Brain microvascular endothelial cell (primary cell): ENCODE measurements at places on chromosomes 1 and 21.

DNA sequence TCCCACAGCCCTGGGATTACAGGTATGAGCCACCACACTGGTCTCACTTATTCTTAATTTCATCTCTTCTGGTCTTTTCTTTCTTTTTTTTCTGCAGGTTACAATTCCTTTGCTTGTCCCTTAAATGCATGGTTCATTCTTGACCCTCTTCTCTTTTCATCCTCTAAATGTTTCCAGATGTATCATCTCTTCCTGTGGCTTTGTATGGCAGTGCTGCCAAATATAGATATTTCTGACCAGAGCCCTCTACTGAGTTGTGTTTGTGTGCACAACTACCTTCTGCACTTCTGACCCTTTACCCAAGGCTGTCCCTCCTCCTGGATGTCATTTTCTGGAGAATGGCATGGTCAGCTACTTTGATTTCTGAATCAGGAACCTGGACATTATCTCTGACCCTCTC is 32.5 kb downstream of the OLFML3 start:
- DNase-seq: no peak

DNA sequence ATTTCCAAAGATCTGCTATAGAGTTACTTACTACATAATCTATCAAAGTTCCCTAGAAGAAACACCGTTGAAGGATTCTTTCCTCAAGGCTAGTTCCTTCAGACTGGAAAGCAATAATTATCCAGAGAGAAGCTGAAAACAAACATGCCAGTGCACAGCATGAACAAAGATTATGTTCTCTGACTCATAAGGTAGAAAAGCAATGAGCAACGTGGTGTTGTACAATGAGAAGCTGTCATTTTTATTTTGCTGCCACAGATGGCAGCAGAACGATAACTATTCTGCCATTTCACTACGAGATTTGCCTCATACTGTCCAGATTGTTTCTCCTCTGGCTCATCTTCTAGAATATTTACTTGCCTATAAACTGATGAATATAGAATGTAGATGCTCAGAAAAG is 10.7 kb downstream of the EXTL2 start:
- peak; percentile 68 for DNase-seq

GRCh38 chr1:156471496-156472490 is 28.8 kb downstream of the MEF2D start:
- no peak for DNase-seq

DNA sequence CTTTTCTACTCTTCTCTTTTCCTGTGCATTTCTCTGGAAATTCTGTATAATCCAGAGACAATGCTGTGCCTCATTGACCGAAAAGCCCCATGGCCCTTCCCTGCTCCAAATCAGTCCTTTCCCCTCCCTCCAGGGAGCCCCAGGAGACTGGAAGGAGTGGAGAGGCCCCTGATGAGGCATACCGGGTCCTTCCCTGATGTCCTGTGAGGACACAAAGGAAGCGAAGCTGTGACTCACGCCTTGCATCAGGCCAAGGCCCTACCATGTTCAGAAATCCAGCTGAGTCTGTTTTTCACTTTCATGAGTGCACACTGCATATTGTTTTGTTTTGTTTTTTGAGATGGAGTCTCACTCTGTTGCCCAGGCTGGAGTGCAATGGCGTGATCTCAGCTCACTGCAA is 38.7 kb upstream of the BECN2 start:
- DNase-seq: peak; percentile 72

DNA sequence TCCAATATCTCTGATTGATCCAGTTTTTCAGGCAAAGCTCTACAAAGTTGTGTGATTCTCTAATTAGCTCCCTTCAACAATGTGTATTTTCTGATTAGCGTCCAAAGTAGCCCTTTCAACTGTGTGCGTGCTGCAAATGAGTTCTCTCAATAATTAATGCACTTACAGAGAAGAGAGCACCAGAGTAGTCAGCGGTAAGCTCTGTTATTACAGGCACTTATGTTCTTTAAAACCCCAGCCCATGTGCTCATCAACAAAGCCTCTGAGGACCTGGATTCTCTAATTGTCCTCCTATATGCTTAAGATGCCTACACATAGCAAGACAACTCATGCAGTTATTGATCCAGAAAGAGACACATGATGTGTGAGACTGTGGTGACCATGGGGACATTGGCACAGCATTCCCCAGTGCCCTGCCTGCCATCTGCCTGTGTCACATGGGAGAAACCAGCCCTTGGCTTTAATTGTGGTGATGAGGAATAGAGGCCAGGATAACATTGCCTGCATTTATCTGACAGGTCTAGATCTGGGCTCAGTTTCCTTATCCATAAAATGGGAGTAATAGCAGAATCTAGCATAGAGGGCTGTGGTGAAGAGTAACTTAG is 151.7 kb downstream of the PCP4 start:
- DNase-seq: no peak

DNA sequence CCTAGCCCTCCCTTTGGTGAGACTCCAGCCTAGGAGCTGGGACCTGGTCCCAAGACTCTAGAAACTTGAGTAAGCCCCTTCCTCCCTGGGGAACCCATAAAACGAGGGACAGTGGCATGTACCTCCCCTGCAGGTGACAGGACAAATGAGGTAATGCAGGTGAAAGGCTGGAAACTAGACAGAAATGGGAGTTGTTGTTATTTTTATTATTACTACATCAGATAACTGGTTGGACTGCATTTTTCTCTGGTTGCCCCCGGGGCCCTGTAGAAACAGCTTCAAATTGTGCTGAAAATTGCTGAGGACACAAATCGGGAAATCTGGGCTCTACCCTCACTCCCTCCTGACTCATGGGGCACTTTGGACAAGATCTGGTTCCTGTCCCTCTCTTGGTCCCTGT is 132.3 kb upstream of the WNT4 start:
- DNase-seq: no peak

DNA sequence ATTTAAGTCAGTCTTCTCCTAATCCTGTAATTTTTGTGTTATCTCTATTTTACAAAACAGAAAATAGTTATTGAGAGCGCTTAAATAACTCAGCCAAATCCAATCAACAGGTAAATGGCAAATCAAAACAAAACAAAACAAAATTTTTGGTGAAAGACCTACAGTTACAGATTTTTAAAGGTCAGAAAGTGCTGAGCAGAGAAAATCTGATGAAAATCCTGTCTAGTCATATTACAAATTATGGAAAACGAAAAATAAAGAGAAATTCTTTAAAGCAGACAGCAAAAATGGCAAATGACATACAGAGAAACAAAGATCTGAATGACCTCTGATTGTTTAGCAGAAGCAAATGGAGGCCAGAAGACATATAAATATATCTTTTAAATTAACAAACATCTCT is 482.4 kb downstream of the PCP4 start:
- no peak for DNase-seq

- no peak for DNase-seq
These were observed 47.7 kb upstream of the HP1BP3 start for GRCh38 chr1:20834780-20835179.

- DNase-seq: no peak
These were observed 5.3 kb upstream of the DPH5 start for GRCh38 chr1:101030881-101031280.

DNA sequence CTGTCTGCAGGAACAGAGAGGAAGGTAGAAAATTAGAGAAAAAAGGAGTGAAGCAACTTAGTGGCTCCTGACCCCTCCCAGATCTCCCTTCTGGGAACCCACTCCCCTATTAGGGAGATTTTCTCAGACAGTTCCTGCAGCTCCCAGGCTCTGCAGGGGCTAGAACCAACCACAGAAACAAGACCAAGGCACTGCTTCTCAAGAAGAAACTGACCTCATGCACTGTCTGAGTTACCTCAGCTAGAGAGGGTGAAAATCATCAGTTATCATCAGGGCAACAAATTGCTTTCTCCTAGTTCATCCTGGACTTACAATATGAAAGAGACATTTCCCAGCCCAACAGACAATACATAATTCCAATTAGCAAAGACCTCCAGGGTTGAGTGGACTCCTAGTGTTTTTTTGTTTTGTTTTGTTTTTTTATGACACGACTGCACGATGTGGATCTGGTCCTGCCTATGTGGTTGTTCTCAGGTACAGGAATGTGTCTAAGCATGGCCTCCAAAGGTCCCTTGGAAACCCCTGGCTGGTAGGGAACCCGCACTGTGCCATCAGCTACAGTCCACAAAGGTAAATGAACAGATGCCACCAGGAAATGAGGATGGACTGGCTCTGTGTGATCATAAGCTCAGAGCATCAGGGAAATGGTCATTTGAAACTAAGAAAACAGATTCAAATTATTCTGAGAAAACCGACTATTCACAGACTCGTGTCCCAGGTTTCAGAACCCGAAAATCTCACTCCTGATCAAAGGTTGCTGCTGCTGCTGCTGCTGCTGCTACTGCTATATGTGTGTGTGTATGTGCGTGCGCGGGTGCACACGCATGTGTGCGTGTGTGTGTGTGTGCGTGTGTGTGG is 65.3 kb downstream of the LAMC2 start:
- no peak for DNase-seq

- no peak for DNase-seq
These were observed 127.7 kb upstream of the AJAP1 start for GRCh38 chr1:4526747-4527146.

GRCh38 chr1:156920233-156921052 is at the start of gene LRRC71:
TSS of gene LRRC71 (plus strand) at chr1:156920632. CDS start at chr1:156920804, 172 bp downstream.
- DNase-seq: peak; percentile 56

GRCh38 chr1:222791006-222791710 is 23.7 kb upstream of the DISP1 start:
- peak; percentile 54 for DNase-seq

- DNase-seq: no peak
These were observed 8.8 kb upstream of the REN start for GRCh38 chr1:204174958-204175357.

DNA sequence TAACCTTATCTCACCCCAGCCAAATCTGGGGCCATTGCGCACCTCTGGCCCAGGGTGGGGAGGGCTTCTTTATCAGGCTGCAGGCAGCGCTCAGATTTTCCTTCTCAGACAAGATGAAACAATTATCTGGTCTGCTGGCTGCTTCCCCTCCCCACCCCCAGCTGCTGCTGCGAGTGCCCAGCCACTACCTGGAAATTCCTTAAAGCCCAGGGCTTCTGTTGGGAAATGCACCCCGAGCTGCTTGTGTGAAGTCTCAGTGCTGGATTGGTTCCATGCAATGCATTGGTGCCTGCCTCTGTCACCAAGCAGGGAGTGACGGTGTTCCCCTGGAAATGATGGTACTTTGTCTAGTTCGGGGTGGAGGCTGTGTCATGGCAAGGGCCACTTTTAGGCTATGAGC is 18.5 kb upstream of the ACTL8 start:
- no peak for DNase-seq

GRCh38 chr1:119646521-119647227 is 1.4 kb downstream of the ZNF697 start:
- DNase-seq: peak; percentile 64

DNA sequence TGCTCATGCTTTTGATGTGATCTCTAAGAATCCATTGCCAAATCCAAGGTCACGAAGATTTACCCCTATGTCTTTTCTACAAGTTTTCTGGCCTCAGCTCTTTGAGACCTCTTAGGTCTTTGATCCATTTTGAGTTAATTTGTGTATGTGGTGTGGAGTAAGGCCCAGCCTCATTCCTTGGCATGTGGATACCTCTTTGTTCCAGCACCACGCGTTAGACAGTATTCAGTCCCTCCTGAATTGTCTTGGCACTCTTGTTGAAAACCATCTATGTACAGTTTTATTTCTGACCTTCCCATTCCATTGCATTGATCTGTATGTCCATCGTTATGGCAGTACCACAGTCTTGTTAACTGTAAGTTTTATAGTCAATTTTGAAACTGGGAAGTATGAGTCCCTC is 8.0 kb upstream of the FTCD start:
- no peak for DNase-seq

GRCh38 chr1:209607795-209608178 is 24.3 kb downstream of the CAMK1G start:
- no peak for DNase-seq

DNA sequence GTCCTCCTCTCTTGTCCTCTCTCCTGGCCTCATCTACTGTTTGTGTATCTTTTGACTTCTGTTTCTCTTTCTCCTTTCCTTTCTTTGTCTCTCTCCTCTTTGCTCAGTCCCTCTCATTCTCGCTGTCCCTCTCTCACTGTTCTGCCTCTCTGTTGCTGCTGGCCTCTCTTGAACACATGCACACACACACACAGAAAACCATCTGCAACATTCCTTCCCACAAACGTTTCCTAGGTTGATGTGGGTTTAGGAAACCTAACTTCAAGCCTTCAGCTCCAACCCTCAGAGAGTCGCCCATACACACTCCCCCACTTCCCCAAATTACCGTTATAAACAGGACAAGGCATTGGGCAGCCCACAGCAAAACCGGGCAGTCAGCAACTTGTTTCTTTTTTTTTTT is 10.9 kb upstream of the SSBP3 start:
- no peak for DNase-seq

- no peak for DNase-seq
These were observed 92.6 kb downstream of the LPAR3 start for GRCh38 chr1:84800090-84801073.

- no peak for DNase-seq
These were observed 86.4 kb upstream of the FAM78B start for GRCh38 chr1:166253076-166253779.

- no peak for DNase-seq
These were observed 357.6 kb downstream of the TGFB2 start for GRCh38 chr1:218702775-218703174.

GRCh38 chr21:14926186-14926585 is 138.6 kb downstream of the NRIP1 start:
- no peak for DNase-seq

DNA sequence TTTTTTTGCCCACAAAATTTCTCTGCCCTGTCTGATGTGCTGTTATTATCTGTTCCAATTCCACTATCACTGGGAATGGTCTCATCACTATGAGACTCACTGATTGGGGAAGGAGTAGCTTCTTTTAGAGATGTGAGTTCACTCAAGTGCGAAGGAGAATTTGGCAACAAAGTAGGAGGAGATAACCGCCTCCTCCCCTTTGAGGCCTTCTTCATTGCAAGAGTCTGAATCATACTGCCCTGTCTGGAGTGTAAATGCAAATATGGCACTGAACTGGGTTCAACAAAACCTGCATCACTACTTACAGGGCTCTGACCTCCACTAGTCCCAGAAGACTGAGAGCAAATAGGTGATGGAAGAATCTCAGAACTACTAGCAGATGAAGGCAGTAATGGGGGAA is 83.4 kb downstream of the ASH1L start:
- DNase-seq: peak; percentile 68

GRCh38 chr1:10667861-10668761 is 128.3 kb downstream of the CASZ1 start:
- no peak for DNase-seq

DNA sequence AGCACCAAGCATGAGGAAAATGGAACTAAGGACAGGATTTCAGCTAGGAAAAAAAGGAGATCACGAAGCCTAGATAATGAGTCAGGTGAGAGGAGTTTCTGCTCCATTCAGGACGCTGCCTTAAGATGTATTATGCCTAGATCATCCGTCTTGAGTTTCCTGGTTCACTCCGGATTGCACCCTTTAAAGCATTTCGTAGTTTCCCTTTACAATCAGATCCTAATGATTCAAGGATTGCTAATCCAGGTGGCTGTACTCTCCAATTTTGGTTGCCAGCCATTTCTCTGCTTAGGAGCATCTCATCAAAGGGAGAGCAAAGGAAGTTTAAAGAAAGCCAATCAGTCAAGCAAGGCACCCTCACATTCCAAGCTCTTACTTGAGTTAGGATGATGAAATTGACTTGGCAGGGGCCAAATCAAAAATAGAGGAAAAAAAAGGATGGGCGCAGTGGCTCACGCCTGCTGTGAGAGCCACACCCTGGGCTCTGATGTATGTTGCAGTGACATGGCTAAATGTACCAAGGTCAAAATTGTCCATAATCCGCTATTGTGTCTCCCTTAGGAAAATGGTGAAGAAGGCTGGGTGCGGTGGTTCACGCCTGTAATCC is 156.9 kb upstream of the SOD1 start:
- DNase-seq: no peak
